Activated T-helper 1 cell treated with anti-CD3 and anti-CD28 coated beads, Interleukin-12 subunit alpha, Interleukin-12 subunit beta, Interleukin-2, Interleukin-4 antibody, amounts not matched to agents 30 ng/mL and 10 ng/mL and 1 ng/mL, durations not matched to agents 14 hours and 24 hours and 36 hours (primary cell): ENCODE measurements at places on chromosomes 6 and 20.

DNA sequence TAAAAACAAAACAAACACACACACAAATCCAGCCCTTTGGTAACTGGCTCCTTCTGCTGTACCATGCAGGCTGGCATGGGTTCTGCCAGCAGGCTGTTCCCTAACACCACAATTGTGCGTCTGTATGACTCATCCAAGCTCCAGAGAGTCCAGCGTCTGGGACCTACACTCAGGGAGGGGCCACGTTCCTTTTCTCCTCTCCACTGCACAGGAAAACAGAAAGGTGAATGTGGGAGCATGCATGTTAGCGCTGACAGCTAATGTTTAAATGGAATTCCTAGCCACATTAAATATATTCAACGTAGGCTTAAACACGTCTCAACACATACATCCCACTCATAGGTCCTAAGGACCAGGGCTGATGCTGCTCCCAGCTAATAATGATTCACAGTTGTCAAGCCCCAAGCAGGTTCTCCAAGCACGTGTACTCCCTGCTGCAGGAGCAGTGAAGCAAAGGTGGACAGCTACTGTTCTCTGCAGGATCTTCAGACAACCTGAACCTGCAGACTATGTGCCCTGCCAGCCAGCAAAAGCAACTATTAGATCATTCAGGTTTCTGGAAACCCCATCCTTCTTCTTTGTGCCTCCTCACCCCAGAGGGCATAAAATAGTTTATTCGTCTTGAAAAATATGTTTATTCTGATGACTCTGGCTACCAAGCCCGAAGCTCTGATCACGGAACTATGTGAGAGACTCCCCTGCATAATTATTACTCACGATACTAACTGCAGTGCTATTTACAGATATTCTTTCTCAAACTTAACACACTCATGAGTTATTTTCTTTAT, 20.9 kb downstream of the MAP1LC3A start:
- DNase-seq = no peak

GRCh38 chr6:13357551-13358075, 29.3 kb upstream of the TBC1D7 start:
- DNase-seq = no peak

DNA sequence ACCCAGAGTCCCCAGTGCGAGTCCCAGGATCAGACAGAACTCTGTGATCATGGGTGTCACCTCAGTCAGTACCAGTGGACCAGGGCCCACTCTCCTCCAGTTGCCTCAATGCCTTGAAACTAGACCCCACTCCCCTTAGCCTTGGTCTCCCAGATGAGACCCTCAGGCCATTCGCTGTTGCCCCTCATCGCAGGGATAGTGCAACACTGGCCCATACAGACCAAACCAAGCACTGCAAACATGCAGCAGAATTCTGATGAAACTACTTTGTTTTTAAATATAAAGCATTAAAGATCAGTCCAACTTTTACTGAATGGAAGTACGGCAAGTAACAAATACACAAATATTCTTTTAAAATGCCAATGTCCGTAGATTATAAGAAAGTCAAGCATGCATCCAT, 101.2 kb upstream of the NT5E start:
- no peak for DNase-seq

DNA sequence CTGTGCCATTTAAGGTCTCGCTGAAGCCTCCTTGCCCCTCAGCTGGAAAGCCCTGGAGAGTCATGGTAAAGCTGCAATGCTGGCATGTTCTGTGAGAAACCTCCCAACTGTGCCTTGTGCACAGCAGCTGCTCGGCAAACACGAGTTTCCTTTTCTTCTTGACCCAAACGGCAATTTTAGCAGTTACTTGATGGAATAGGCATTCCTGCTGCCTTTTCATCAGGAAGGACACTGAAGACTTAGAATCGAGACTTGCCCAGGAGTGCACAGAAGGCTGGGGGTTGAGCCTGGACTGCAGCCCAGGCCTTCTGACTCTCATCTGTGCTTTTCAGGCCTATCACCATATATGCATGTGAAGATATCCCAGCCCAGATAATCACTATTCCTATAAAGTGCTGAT, 28.7 kb upstream of the CLDN20 start:
- DNase-seq = no peak

- DNase-seq = no peak
Measured at GRCh38 chr20:2800521-2801285, at the start of gene CPXM1. Gene CPXM1, minus strand, starts transcription at chr20:2800627. Its CDS starts 55 bp downstream, at chr20:2800572.
